ENCODE measurements at places on chromosomes 7 and 10.

- DNase-seq: no peak
Measured at GRCh38 chr10:102859911-102860310, 5.9 kb downstream of the BORCS7 start.

DNA sequence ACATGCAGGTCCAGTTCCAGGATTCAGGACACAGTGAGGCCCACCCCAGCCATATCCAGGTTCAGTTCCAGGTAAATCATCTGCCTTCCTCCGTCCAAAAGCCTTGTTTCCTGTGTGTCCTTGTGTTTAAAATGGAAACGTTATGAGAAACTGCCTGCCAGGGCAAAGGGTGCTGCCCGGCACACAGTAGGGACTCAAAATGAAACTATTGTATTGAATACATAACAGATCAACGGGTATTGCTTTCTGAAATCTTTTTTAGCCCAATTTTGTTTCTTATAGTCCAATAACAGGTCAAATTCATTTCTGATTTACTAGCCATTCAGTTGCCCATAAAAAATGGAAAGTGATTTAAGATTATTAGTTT is 115.5 kb downstream of the EGFR start:
- DNase-seq: no peak

DNA sequence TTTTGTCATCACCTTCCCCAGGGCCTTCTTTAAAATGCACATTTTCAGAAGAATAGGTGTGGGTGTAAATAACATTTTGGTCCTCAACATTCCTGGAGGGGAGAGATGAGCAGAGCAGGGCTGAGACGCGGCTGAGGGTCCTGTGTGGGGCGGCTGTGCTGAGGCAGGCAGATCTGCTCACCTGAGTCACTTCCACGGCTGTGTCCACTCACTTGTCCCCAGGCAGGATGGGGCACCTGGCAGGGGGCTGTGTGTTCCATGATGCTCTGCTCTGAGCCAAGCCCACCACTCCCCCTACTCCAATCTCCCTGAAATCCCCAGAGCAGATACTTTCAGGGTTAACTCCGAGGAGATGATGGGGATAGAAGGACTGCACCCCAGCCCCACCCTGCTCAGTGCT is 93.8 kb downstream of the GLRX3 start:
- DNase-seq: no peak

DNA sequence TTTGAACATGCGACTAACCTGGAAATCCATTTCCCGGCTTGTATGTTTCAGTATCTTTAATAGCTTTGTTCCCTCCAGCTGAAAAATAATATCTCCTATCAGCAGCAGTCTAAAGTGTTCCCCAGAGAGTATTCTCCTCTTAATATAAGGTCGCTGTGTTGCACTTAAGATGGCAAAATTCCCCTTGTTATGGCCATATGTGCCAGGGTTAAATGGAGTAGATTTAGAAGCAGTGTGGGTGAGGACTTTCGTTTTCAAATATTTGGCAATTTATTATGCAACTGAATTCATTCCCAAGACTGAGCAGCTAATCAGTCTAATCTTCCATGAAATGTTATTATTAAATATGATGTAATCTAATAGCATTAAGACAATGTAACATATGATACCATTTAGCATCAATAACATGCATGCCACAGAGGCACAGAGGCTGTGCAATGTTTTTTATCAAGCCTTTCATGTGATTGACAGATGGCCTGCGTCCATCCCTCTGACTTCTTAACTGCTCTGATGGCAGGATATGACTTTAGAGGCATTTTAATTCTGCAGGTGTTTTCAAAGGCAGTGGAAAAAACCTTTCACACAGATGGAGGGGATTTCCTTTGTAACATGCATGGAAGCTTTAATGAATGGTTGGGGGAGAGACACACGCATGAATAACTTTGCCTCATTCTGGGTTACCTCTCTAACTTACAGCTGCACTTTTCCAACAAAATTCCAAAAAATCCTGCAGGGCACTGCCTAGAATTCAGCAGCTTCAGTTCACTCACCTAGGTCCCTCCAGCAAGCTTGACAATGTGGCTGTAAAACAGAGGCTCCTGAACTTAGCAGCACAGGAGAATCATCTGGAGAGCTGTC is 55.1 kb upstream of the ZPBP start:
- DNase-seq: no peak

DNA sequence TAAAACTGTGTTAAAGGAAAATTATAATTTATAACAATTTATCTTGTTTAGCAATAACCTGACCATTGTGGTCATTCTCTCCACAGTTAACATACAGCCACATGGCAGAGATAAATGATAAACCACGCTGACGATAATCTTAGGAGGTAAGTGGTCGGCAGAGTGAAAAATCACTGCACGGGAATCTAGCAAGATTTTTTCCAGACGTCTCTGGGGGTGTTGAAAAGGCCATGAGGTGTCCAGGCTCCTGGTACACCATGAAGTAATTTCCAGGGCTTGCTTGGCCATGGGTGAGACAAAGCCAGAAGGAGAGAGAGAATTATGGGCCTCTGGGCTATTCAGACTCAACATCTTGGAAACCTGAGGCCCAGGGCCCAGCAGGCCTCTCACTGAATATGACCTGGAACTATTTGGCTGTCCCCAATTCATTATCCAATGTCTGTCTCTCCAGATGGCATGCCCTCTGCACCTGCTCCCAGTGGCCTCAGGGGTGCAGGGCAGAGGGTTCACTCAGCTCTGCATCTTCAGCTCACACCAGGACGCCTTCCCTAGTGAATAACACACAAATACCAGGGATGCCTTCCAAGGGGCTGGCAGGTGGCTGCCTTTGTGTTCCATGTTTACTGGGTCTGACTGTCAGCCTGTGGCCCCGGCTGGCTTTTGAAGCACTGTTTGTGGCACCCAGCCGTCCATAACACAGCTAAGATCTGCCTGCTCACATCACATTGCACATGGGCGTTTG is 590.4 kb upstream of the PFKP start:
- DNase-seq: peak; percentile 87

GRCh38 chr7:21149809-21150208 is 278.1 kb upstream of the SP4 start:
- no peak for DNase-seq

DNA sequence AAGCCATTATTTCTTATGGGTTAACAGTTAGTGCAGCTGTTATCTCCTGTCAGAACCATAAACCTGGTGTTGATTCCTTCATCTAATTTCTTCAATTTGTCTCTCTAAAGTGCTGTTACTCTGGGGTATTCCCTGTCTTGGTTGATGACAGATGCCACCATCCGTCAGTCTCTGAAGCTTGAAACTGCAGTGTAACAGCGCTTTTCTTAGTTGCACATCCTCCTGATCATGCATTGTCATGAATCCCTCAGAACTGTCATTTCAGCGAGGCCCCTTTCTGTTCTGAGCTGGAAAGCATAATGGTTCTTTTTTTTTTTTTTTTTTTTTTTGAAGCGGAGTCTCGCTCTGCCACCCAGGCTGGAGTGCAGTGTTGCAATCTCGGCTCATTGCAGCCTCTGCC is 193.9 kb downstream of the SDK1 start:
- DNase-seq: no peak

DNA sequence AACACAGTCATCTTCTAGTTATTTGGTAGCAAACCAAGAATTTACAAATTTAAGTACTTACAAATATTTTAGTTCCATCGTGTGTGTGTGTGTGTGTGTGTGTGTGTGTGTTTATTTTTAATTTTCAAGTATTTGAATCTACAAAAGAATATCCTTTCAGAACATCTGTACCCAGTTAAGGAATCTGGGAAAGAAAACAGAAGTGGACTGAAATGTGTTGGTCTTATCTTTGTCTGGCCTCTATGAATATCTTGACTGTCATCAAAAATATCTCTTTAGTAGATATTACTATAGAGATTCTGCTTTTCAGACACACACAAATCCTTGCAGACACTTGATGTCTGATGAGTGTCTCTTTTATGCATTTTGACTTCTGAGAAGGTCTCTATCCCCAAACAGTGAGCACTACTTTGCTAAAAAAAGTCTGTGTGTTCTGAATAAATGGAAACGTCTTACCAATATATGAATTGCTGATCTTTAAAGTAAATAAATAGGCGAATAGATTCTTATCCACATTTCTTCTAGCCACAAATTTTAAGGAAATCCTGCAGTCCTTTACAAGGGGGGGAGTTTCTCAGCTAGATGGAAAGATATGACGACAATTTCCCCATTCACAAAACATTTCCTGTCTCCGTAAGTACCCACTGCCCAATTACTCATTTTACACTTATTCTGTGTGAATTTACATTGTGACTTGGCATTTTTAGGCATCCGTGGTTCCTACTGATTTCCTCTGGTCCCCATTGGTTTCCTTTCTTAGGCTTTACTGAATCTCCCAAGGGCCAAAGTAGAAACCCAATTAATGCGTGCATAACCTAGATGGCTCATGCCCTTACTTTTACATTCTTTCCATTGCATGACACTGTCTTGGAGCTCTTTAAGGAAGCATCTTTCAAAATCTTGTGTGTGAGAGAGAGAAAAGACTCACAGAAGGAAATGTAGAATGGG is 36.0 kb downstream of the NRCAM start:
- no peak for DNase-seq

DNA sequence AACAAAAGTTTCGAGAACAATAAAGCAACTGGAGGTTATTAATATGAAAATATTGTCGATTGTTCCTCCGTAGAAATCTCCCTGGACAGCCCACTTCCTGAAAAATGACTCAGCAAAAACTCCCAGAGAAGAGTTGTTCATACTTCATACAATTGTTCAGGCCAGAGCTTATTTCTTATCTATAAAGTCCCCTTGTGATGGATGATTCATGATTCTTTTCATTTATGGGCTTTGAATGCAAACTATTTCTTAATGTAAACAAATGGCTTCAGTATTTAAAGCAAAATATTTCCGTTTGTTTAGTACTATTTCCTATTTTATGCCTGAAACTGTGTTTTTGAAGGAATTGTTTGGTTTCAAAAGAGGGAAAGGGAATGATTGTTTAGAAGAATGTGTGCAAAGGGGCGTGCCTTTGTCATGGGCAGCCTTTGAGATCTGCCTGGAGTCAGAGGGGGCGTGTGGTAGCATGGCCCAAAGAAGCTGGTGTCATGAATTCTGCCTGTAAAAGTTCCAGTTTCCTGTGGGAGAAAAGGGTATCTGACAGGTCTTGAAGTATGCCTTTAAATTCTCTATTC is 26.2 kb upstream of the EXOC6 start:
- no peak for DNase-seq

GRCh38 chr7:37318541-37318940 is 130.1 kb downstream of the ELMO1 start:
- no peak for DNase-seq

DNA sequence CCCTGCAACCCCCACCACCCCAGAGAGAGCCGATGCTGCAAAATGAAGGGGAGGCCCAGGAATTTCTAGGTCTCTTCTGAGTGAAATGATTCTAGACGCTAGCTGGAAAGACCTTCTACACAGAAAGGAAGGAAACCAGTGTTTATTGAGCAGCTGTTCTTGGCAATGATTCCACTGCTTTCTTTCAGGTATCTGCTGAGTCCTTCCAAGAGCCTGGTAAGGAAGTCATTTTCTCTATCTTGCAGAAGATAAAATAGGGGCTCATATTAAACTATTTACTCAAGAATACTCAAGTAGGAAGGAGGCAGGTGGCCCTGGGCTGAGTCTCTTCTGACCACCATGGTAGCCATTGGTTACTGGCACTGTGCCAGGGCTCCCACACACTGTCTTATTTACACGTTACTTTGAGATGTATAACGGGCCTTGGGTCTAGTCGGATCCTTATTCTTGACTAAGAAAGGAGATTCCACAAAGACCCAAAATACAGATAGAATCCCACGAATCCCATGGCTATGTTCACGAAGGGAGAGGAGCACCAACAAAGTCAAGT is 112.1 kb downstream of the GALNT11 start:
- no peak for DNase-seq

- DNase-seq: peak; percentile 89
Measured at GRCh38 chr7:20835111-20835750, 48.5 kb upstream of the SP8 start.

GRCh38 chr7:157690833-157691585 is 354.2 kb downstream of the DNAJB6 start:
- DNase-seq: peak; percentile 81
